Muscle of back (tissue), 13 donors: ENCODE measurements at places on chromosomes 1 and 21.

DNA sequence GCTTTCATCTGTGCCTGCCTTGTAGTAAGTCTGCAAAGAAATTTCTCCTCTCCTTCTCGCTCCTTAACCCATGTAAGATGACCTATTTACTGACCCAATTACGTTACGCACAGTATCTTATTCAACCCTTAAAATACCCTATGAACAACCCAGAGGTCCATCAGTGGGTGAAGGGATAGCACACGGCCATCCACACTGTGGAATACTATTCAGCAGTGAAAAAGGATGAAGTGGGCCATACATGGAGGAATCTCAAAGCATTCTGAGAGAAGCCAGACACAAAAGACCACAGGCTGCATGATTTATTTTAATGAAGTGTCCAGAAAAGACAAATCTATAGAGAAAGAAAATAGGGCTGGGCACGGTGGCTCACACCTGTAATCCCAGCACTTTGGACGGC is 23.8 kb upstream of the RSPO1 start:
- DNase-seq, result no peak

DNA sequence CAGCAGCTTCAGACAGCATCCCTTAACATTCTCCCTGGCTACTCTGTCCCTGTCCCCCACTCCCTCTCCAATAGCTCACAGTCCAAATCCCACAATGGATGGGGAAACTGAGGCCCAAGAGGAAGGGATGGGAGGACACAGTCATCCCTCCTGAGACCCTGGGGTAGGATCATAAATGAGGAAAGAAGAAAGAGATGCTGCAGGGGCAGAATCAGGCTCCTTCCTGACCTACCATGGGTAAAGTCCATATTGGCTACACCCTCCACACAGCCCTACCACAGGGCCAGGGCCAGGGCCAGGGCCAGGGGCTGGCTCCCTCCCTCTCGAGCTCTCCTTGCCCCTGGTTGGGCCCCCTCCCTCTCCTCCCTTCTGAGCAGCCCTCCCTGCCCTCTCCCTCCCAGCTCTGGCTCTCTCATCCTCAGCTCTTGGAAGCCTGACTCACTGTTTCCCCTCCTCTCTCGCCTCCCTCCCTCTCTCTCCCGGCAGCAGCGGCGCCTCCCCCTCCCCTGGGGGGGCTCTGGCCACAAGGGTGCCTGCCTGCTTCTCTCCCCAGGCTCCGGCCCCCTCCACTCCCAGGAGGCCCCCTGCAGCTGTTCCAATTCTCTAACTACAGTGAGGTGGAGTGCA is 4.9 kb downstream of the AHDC1 start:
- peak; percentile 86 for DNase-seq

DNA sequence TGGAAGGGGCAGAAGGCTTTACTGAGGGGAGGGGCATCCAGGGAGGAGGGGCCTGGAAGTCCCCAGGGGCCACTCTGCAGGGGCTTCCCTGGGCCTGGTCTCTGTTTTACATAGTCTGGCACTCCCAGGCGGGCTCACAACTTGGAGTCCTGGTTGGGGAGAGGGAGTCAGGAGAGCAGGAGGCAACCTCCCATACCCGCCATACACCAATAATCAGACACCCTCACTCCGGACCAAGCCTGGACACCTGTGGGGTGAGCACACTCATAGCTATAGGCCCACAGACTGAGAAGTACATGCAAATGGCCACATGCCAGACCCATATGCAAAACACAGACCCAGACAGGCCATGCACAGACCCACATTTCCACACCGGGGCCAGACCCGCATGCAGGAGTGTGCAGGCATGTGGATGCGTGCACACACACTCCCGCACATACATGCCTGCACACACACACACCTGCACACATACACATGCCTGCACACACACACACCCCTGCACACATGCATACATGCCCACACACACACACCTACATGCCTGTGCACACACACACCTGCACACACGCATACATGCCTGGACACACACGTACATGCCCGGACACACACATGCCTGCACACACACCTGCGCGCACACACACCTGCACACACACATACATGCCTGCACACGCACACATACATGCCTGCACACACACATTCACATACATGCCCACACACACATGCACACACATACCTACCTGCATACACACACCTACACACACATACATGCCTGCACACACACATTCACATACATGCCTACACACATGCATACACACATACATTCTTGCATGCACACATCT is 89.5 kb upstream of the RUNX3 start:
- DNase-seq, result no peak

DNA sequence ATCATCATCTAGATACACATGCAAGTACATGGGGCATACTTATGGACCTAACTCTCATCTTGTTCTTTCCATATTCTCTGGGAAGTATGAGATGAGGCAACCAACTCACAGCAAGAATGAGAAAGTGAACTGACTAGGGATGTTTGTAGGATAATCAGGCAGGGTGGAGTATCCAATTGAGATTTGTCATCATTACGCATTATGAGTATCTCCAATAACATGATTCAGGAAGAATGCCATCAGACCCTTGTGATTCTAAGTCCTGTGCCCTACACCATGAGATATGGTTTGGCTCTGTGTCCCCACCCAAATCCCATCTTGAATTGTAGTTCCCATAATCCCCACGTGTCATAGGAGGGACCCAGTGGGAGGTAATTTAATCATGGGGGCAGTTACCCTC is 154.0 kb downstream of the SLC30A10 start:
- no peak for DNase-seq

GRCh38 chr1:84143796-84144565 is at the start of gene PRKACB:
Gene PRKACB, plus strand, starts transcription at chr1:84144271. Its CDS starts 91 bp downstream, at chr1:84144362.
- peak; percentile 34 for DNase-seq

GRCh38 chr1:93435443-93435842 is 12.5 kb upstream of the FNBP1L start:
- no peak for DNase-seq

- peak; percentile 77 for DNase-seq
Observed at GRCh38 chr1:209860293-209860881, 32.6 kb downstream of the UTP25 start.

DNA sequence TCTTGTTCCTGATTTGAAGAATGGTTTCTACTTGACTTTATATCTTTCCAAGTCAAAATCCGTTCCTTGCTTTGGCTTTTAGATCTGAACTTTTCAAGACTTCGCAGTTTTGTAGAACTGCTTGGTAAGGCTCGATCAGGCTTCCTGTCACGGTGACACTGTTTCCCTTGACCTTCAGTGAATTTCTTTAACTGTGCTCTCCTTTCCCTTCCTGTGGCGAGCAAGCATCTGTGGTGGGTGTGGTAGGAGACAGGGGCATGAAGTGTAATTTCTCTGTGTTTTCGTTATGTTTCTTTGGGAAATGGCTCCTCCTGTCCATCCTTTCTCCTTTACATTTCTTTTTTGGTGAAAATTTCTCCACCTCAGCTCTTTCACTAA is 10.4 kb downstream of the STYXL2 start:
- DNase-seq, result no peak

- DNase-seq, result peak; percentile 62
Observed at GRCh38 chr1:246788895-246789338, 64.7 kb downstream of the SCCPDH start.

- no peak for DNase-seq
Observed at GRCh38 chr1:168918860-168919741, 187.4 kb upstream of the ATP1B1 start.

DNA sequence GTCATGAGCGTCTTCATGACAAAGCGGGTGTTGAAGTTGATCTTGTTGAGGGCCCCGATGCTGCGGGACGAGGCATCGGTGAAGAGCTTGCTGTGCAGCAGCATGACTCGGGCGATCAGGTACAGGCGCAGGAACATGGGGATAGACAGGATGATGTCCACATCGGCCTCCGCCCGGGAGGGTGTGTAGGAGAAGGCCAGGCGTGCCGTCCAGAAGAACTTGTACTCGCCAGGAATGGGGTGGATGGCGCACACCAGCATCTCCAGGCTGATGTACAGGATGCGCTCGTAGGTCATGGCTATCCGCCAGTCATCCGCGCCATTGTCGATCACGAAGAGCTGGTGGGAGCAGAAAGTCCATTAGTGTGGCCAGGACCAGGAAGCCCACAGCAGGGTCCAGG is 98.0 kb downstream of the KCNN3 start:
- no peak for DNase-seq

GRCh38 chr1:75954586-75954985 is 22.4 kb upstream of the ASB17 start:
- no peak for DNase-seq

- peak; percentile 19 for DNase-seq
Observed at GRCh38 chr1:9539829-9540550, 725 bp downstream of the SLC25A33 start.

DNA sequence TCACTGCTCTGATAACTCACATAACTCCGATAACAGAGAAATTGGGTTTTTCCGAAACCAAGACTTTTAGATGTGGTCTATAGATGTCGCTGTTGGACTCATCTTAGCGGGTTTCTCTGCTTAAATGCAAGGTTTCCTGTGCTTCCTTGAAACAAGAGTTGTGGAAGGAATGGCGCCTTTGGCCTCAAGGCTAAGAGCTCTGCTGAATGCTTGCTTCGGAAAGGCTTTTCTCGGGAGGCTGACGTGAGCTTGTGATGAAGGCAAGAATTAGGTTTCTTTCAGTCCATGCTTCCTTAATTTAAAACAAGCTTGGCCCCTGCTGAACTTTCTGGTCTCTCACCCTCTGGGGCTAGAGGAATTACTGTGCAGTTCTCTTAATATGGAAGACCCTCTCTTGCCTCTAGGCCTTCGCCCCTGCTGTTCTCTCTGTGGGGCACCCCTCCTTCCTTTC is 113.5 kb downstream of the MAP3K21 start:
- DNase-seq, result peak; percentile 47

- no peak for DNase-seq
Observed at GRCh38 chr21:32279377-32279680, 480 bp upstream of the MIS18A start.

- no peak for DNase-seq
Observed at GRCh38 chr21:41660748-41661147, 106.1 kb downstream of the RIPK4 start.

GRCh38 chr21:38495696-38496095 is 2.6 kb downstream of the ERG start:
- DNase-seq, result no peak

DNA sequence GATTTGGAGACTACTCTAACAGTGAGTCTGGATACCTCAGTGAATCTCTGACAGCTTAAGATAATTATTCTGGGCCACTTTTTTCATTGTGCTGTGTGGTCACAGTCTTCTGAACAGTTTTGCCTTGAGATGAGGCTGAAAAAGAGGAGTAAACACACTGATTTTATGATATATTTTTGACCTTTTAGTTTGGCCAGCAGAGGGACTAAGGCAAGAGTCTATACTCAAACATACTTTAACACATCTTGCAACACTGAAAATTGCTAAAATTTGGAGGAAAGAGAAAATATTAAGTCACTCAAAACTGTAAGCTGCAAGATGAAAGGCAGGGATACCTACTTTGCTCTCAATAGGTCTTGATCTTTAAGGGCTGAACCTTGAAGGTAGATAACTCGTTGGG is 182.7 kb downstream of the KCNT2 start:
- DNase-seq, result no peak

DNA sequence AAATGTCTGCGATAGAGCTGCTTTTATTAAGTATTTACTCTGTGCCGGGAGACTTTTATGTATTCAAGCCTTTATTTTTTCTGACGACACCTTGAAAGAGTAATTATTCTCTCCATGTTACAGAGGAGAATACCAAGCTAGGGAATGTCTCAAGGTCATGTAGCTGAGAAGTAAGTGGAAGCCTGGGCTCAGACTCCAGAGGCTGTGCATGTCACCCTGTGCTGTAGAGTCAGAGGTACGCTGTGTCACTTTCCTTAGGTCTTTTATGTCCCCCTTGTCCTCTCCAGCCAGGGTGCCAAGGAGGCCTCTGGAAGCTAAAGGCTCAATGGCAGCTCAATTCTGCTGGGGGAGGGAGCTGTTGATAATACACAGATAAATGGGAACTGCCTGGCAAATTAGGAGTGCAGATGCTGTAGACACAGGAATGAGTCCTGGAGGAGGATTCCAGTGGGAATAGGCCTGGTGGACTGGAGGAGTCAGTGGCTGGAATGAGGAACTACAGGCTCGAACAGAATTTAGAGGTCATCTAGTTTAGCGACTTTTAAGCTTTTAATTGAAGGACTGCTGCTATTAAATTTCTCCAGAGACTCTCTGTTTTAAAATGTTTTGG is 9.3 kb upstream of the IL19 start:
- no peak for DNase-seq

DNA sequence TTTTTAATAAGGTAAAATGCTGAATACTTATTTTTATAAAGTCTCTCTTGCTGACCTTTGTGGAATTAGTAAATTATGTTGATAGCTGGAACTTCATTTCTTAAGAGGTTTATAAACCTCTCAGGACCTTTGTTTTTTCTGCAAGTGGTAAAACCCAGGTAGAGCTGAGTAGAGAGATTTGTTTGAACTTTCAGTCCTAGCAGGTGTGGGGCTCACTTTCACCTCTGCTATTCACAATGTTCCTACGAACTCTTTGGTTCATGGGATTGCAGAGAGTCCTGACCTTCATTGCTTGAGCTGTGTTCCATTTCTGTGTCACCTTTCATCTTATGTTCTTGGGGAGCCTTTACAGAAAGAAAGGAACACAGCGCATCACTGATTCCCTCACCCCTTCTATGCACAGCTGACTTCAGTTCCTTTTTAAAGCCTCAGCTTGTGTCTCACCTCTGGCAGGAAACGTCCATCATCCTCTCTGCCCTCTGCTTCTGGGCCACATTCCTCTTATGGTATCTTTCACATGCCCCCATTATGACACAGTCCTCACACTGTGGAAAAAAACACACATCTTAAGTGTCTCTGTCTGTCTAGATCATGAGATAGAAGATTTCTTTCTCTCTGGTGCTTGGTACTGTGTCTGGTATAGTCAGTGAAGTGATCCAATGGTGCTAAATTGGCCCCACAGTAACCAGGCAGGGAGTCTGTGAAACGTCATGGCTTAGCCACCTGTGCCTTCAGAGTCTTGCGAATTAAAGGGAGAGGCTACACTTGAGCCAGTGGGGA is 262.5 kb upstream of the B3GALT2 start:
- DNase-seq, result no peak

- no peak for DNase-seq
Observed at GRCh38 chr1:58975888-58976287, 192.0 kb upstream of the JUN start.

GRCh38 chr1:81259625-81260411 is 540.9 kb upstream of the ADGRL2 start:
- no peak for DNase-seq

DNA sequence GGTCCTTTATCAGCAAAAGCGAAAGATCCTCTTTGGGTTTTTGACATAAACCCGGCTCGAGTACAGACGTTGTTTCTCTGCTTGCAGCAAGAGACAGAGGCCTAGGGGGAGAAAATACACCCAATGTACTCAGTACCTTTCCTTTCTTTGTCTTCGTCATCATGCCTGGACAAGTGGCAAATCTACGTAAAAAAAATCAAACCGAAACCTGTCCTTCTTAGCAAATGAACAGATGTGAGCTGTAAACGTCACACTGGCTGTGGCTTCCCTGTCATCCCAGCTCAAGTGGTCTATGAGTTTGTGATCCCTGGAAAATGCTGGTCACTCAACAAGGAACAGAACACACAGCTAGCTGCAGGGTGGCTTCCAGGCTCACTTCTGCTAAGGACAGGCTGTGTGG is 39.9 kb downstream of the STPG1 start:
- DNase-seq, result no peak
